ENCODE measurements at places on chromosomes 4 and X. TPM values are rescaled to one million over a fixed set of nuclear protein-coding genes. Genes with fewer than 3 reads are reported as not detected.
A peak's percentile ranks its signal among the peaks of the same experiment; 100 is the strongest.

- H3K36me3 ChIP-seq, result no peaks in the 10 kb centered on the region
- no peak for DNase-seq
- H3K4me1 ChIP-seq, result peaks cover 62% of the 10 kb centered on the region
- H3K27ac ChIP-seq, result no peak overlapping the region
- no peak overlapping the region for H3K4me3 ChIP-seq
These were observed 22.7 kb downstream of the ZFP42 start for GRCh38 chr4:188018262-188018661.

The FAM184B gene
- 0.23 TPM for total RNA-seq

- 0 out of 2 replicates have a peak, but pooled peaks cover 3% of the 10 kb centered on the region for H3K36me3 ChIP-seq
- H3K27ac ChIP-seq, result peak overlapping the region; percentile 93
- peak; percentile 11 for DNase-seq
- no peaks in the 10 kb centered on the region for H3K27me3 ChIP-seq
These were observed 163.4 kb downstream of the BANK1 start for GRCh38 chr4:101953949-101954348.

The WFS1 gene
- 34.7 TPM for total RNA-seq

DNA sequence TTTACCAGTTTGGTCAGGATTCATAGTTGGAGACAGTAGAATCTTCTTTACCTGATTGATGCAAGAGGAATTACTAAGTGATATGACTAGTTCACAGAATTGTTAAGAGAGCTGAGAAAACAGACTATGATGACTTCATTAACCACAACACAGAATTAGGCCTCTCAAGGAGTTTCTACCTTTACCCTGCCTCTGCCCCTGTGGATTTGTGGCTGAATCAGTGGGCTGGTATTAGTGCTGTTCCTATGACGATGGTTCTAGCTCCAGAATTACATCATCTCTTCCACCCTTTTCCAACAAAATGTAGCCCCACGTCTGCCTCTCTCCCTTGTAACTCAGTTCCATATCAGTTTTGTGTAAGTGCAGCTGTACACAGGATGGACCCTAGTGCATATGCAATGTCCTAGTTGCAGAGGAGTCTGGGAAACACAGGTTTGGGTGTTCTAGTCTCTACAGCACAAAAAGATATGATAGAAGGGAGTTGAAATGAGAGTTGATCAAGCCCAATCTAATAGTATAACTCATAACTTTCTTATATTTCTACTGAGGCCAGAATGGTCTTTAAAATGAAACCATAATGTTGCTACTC is 99.3 kb downstream of the ANXA5 start:
- no peak overlapping the region for H3K4me3 ChIP-seq
- H3K27me3 ChIP-seq, result no peaks in the 10 kb centered on the region
- DNase-seq, result no peak
- H3K27ac ChIP-seq, result no peak overlapping the region
- H3K4me1 ChIP-seq, result no peaks in the 10 kb centered on the region

The JADE3 gene
- total RNA-seq, result 19.2 TPM

GRCh38 chr4:2848449-2848848 is 4.8 kb downstream of the ADD1 start:
- no peak for DNase-seq
- 0 out of 2 replicates have a peak, but pooled peaks cover under 1% of the 10 kb centered on the region for H3K36me3 ChIP-seq
- H3K4me1 ChIP-seq, result peaks cover 27% of the 10 kb centered on the region

The SMIM10 gene
- 1.3 TPM for total RNA-seq

The IL15 gene
- total RNA-seq, result 2.6 TPM

The MAGEB1 gene
- total RNA-seq, result 0.22 TPM

The ENAM gene
- total RNA-seq, result not detected

The NAT8L gene
- 20.0 TPM for total RNA-seq

DNA sequence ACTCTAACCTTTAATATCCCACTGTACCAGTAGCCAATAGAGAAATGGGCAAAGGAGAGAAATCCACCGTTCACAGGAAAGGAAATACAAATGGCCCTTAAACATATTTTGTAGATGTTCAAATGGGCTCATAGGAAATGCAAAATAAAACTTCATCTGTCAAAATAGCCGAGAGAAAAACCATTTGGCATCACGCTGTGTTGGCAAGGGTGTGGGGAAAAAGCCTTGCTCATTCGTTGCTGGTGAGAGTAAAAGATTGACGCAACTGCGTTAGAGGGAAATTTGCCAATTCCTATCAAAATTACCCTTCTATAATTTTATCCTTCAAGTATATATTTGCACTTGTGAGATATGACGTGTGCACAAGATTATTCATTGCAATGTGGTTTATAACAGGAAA is 131.9 kb downstream of the EIF4E start:
- no peaks in the 10 kb centered on the region for H3K36me3 ChIP-seq
- no peak overlapping the region for H3K4me3 ChIP-seq
- H3K27ac ChIP-seq, result no peak overlapping the region
- H3K27me3 ChIP-seq, result no peaks in the 10 kb centered on the region
- DNase-seq, result no peak
- H3K4me1 ChIP-seq, result peaks cover 26% of the 10 kb centered on the region

- no peak overlapping the region for H3K27ac ChIP-seq
- peaks cover 55% of the 10 kb centered on the region for H3K4me1 ChIP-seq
- H3K36me3 ChIP-seq, result no peaks in the 10 kb centered on the region
- no peaks in the 10 kb centered on the region for H3K27me3 ChIP-seq
These were observed 15.5 kb upstream of the GPR82 start for GRCh38 chrX:41708486-41708885.

DNA sequence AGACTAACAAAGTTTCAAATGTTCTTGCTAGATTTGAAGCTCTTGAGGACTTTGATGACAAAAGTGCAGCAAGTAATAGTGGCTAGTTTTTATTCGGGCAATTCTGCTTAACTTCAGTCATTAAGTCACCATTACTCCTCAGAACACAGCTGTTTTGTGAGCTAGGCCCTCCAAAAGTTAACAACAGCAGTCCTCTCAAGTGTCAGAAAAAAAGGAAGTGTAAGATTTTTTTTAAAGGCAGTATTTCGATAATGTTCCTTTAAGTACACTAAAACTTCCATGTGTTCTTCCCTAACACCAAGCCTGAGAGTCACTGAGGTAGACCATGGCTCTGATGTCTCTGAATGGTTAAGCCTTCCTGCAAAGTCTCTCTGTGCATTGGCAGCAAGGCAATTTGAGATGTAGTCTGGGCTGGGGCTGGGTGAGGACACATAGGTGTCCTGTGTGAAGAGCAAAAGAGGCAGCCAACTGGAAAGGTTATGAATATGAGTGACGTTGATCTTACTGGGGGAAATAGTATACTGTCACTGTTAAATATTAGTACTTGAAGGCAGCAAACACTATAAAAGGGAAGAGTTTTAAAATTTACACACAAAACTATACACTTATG is 174.0 kb upstream of the MAP3K15 start:
- H3K27me3 ChIP-seq, result no peaks in the 10 kb centered on the region
- no peaks in the 10 kb centered on the region for H3K36me3 ChIP-seq
- H3K4me3 ChIP-seq, result no peak overlapping the region

The UNC5C gene
- total RNA-seq, result 0.25 TPM

The RBMXL3 gene
- total RNA-seq, result not detected

GRCh38 chr4:159937595-159937994 is 834.7 kb downstream of the RAPGEF2 start:
- no peak overlapping the region for H3K27ac ChIP-seq
- no peak for DNase-seq
- no peaks in the 10 kb centered on the region for H3K4me1 ChIP-seq
- no peaks in the 10 kb centered on the region for H3K27me3 ChIP-seq
- H3K4me3 ChIP-seq, result no peak overlapping the region
- peaks cover 44% of the 10 kb centered on the region for H3K36me3 ChIP-seq

GRCh38 chr4:67052814-67053675 is 492.3 kb downstream of the CENPC start:
- H3K4me1 ChIP-seq, result peaks cover 27% of the 10 kb centered on the region
- H3K36me3 ChIP-seq, result no peaks in the 10 kb centered on the region
- H3K4me3 ChIP-seq, result no peak overlapping the region
- no peak overlapping the region for H3K27ac ChIP-seq
- no peak for DNase-seq

The GLOD5 gene
- total RNA-seq, result 0.27 TPM

DNA sequence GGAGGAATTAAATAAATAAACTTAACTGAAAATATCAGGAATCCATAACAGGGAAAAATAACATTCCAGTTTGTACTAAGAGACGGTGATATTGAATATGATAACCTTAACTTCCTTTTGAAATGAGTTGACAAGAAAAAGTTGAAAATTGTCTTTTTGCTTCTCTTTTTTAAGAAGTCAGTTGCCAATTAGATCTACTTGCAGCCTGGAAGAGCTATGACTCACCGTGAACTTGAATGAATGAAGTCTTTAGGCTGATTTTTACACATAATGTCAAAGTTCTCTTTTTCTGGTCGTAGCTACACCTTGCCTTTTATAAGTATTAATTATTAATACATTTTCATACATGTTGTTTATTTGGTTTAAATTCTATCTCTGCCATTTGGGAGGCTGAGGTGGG is 94.4 kb upstream of the HPGD start:
- no peaks in the 10 kb centered on the region for H3K27me3 ChIP-seq
- H3K4me3 ChIP-seq, result no peak overlapping the region
- H3K36me3 ChIP-seq, result peaks cover 21% of the 10 kb centered on the region
- H3K27ac ChIP-seq, result no peak overlapping the region
- no peak for DNase-seq

The EDA2R gene
- 11.9 TPM for total RNA-seq

DNA sequence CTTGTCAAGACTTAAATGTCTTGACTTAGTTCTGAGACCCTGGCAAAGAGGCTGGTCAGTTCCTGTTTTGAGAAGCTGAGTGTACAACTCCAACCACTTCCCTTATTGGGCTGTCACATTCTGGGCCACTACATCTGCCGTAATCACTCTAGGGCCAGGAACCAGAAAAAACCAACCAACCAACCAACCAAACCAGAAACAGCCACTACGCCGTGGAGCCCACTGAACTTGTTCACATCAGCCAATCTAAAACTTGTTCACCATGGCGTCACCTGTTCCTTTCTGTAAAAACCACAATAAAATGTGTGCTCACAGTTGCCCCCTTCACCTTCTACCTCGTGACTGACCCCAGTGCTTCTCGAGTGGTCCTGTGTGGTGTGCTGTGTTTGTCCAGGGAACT is 107.3 kb downstream of the JADE1 start:
- no peaks in the 10 kb centered on the region for H3K4me1 ChIP-seq
- H3K27me3 ChIP-seq, result no peaks in the 10 kb centered on the region
- no peak for DNase-seq
- H3K36me3 ChIP-seq, result no peaks in the 10 kb centered on the region
- no peak overlapping the region for H3K27ac ChIP-seq

The SPRY1 gene
- 107 TPM for total RNA-seq

GRCh38 chrX:128759745-128760144 is 707.5 kb upstream of the ACTRT1 start:
- H3K4me1 ChIP-seq, result peaks cover 2% of the 10 kb centered on the region
- H3K4me3 ChIP-seq, result no peak overlapping the region
- H3K27me3 ChIP-seq, result no peaks in the 10 kb centered on the region
- H3K27ac ChIP-seq, result no peak overlapping the region
- no peak for DNase-seq
- peaks cover 5% of the 10 kb centered on the region for H3K36me3 ChIP-seq

DNA sequence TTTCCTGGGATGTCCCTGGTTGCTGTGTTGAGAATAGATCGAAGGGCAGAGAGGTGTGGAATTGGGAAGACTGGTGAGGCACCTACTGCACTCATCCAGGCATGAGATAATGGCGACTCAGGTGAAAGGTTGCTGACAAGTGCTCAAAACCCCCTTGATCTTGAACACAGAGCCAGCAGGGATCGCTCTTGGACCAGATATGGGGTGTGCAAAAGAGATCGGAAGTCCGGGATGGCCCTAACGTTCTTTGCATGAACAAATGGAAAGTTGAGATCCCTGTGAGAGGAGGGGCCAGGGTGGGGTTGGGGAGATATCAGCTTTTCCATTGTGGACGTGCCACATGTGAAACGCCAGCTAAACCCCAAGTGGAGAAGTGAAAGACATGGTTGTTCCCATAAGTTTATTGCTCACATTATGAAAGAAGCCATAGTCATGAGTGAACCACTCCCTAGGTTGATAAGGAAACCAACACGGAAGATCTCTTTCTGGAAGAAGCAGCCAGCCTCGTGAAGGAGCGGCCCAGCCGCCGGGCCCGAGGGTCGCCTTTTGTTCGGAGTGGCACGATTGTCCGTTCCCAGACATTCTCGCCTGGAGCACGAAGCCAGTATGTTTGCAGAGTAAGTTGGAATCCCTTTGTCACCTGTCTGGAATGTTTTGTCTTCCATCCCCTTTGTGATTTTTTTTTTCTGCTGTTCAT is 22.6 kb upstream of the CLCN4 start:
- H3K36me3 ChIP-seq, result peaks cover 45% of the 10 kb centered on the region
- peaks cover 21% of the 10 kb centered on the region for H3K4me1 ChIP-seq
- no peaks in the 10 kb centered on the region for H3K27me3 ChIP-seq
- H3K27ac ChIP-seq, result peak overlapping the region; percentile 83
- no peak for DNase-seq

GRCh38 chrX:30649859-30650258 is 3.4 kb upstream of the GK start:
- no peaks in the 10 kb centered on the region for H3K36me3 ChIP-seq
- H3K27me3 ChIP-seq, result no peaks in the 10 kb centered on the region
- H3K4me1 ChIP-seq, result peaks cover 23% of the 10 kb centered on the region

- H3K4me3 ChIP-seq, result no peak overlapping the region
- no peak overlapping the region for H3K27ac ChIP-seq
- H3K36me3 ChIP-seq, result peaks cover 5% of the 10 kb centered on the region
- H3K4me1 ChIP-seq, result no peaks in the 10 kb centered on the region
- no peak for DNase-seq
These were observed 1676.8 kb upstream of the PCDH7 start for GRCh38 chr4:29043411-29043810.

The HTR2C gene
- 2.3 TPM for total RNA-seq

- peak overlapping the region; percentile 75 for H3K27ac ChIP-seq
- peaks cover 67% of the 10 kb centered on the region for H3K4me1 ChIP-seq
- no peak for DNase-seq
These were observed 21.9 kb downstream of the PTTG2 start for GRCh38 chr4:37981844-37982720.
